OCI-M1 (cell line): ENCODE measurements at places on chromosomes 1 and 21.

- no peak for DNase-seq
These were observed 28.3 kb downstream of the ARID1A start for GRCh38 chr1:26724118-26724517.

DNA sequence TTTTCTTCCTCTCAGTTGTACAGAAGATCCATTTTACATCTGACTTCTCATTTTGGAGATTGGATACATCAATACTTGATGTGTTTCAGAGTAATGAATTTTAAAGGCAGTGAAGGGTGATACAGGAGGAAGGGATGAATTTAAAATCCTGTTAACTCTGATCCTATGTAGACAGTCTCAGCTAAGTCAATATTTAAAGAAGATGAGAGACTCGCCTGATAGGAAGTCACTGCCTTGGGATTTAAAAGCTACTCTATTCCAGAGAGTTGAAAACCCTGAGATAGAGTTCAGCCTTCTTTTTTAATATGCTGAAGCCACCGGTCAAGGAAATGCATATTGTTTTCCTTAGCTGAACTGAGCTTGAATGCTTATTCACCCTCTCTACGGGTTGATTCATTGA lies 42.7 kb downstream of the HUNK start:
- DNase-seq = no peak

- no peak for DNase-seq
These were observed 113.1 kb downstream of the RHOU start for GRCh38 chr1:228848406-228848805.

- no peak for DNase-seq
These were observed 51.7 kb downstream of the SLC37A1 start for GRCh38 chr21:42565206-42565810.

DNA sequence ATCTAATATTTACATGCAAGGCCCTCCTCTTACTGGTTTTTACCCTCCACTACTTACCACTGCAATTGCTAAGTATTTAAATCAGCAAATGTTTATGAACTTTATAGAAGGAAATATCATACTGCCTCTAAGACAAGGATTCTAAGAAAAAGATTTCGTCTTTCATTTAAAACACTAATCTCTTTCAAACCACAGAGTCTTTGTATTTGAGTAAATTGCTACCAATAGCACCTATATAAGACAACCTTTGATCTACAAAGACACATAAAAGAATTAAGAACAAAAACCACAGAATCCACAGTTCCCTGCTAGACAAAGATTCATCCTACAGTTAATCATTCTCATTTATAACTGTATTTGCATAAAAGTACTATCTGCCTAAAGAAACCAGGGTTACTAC lies 37.6 kb downstream of the RNF115 start:
- DNase-seq = no peak

- DNase-seq = peak; percentile 11
These were observed 5.1 kb downstream of the TLCD4 start for GRCh38 chr1:95122151-95122697.

GRCh38 chr1:107877092-107877491 lies 87.9 kb downstream of the VAV3 start:
- peak; percentile 32 for DNase-seq

DNA sequence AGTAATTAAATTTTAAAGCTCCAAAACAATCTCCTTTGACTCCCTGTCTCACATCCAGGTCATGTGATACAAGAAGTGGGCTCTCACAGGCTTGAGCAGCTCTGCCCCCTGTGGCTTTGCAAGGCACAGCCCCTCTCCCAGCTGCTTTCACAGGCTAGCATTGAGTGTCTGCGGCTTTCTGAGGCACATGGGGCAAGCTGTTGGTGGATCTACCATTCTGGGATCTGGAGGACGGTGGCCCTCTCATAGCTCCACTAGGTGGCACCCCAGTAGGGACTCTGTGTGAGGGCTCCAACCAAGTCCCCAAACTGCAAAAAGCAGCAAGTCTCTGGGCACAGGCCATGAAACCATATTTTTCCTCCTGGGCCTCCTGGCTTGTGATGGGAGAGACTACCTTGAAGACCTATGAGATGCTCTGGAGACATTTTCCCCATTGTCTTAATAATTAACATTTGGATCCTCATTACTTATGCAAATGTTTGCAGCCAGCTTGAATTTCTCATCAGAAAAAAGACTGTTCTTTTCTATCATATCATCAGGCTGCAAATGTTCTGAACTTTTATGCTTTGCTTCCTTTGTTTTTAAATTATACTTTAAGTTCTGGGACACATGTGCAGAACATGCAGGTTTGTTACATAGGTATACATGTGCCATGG lies 554.1 kb upstream of the OLFM3 start:
- peak; percentile 51 for DNase-seq

- no peak for DNase-seq
These were observed 5.5 kb upstream of the ACTRT2 start for GRCh38 chr1:3015744-3016143.

DNA sequence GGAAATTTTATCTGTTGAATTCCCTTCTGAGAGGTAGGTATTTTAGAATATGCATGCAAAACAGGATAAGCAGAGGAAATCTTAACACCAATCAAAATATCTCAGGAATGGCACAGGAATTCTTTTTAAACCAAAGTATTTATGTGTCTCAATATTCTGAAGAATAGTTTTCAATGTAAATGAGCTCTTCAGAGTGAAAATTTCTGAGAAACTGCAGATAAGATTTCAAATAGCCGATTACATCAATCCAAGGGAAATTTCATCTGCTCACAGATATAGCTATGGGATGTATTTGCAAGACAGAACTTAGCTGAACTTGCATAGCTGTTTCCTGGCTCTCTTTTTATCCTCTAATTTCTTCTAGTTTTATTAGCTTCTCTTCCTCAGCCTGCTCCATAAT lies 209.5 kb downstream of the GRIK1 start:
- no peak for DNase-seq

GRCh38 chr1:92184632-92185031 lies 33.1 kb upstream of the C1orf146 start:
- no peak for DNase-seq

- no peak for DNase-seq
These were observed 186.1 kb downstream of the TRABD2B start for GRCh38 chr1:47810964-47811682.

DNA sequence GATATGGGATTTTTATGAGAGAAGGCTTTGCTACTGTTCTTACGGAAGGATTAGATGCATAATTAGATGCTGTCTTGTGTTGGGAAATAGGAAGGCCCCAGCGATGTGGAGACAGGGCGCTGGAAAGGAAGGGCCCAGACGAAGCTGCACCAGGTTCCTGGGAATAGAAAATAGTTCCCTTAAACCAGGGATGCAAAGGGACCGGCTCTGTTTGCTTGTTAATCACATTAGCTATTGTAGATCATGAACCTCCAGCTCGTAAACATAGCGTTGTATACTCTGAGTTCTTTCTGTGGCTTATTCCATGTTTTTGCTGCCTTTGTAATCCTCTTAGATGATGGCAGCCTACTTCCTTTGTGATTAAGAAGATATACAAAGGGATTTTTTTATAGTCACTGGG lies 79.8 kb upstream of the COX20 start:
- no peak for DNase-seq

DNA sequence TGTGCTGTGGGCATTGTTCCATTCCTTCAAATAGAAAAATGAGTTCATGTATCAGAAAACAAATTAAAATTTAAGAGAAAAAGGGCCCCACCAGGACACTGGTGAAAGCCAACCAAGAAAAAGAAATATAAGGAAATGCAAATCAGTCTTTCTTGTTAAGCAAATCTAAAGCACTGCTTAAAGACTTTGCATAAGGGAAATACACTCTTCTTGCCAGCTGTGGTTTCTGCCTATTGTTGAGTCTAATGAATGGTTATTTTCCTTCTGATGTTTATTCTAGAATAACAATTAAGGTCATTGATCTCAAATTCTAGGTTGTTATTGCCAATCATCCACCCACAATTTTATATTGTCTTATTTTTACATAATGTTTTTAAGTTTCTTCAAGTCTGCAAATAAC lies 158.6 kb upstream of the SNX7 start:
- no peak for DNase-seq

GRCh38 chr1:198734323-198735008 lies 95.6 kb downstream of the PTPRC start:
- DNase-seq = no peak

- DNase-seq = no peak
These were observed 23.9 kb upstream of the KCNE1 start for GRCh38 chr21:34535886-34536285.

DNA sequence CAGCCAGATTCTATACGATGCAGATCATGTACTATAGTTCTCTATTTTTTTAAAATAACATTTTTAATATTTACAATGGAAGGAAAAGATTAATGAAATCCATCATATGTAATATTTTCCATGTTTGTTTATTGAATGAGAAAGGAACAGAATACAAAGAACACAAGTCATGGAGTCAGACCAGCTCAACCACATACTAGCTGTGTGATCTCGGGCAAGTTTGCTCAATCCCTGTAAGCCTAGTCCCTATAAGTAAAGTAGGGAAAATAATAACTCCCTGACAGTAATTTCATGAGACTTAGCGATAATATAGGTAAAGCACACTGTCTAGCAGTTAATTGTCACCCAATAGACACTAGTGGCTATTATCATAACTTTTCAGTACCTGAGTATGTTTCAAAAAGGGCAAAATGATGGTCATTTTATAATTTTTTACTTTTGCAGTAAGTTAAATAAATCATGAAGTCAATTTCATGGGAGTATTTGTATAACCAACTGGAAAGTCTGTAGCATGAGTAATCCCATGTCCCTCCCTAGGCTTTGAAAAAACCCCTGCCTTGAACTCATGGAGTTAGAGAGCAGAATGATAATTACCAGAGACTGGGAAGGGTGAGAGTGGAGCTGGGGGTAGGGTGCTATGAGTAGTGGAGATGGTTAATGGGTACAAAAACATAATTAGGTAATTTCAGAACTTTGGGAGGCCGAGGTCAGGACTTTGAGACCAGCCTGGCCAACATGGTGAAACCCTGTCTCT lies 37.0 kb upstream of the EPS15 start:
- no peak for DNase-seq

- peak; percentile 79 for DNase-seq
These were observed 21.3 kb downstream of the GPSM2 start for GRCh38 chr1:108897865-108898720.

DNA sequence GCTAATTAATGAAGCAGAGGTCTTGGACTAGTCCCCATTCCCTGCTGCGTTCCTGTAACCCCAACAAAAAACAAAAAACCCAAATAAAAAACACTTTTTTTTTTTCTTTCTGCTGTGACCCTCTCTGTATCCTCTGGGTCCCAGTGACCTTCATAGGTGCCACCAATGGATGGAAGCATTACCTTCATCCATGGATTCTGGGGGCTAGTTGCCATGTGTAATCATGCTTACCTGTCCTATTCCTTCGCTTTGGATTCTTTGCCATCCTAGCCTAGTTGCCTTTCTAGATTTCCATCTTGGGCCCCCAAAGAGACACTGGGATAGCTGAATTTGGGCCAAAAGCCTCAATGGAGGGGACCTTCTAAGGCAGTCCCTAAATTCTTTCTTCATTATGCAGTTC lies 1208.7 kb downstream of the BRINP3 start:
- peak; percentile 64 for DNase-seq

GRCh38 chr1:150692720-150693119 lies 4.2 kb downstream of the GOLPH3L start:
- DNase-seq = no peak

DNA sequence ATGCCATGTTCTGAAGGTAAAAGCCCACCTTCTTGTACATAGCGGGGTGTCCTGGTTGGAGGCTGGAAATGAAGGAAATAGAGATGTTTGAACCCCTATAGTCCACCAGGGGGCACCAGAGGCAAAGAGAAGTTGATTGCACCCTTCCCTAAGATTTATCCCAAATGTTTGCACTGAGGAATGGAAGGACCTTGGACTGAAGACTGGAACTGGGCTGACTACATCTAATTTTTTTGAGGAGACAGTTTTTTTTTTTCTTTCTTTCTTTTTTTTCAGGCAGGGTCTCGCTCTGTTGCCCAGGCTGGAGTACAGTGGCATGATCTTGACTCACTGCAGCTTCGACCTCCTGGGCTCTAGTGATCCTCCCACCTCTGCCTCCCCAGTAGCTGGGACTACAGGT lies 55.3 kb upstream of the EIF4G3 start:
- peak; percentile 51 for DNase-seq

DNA sequence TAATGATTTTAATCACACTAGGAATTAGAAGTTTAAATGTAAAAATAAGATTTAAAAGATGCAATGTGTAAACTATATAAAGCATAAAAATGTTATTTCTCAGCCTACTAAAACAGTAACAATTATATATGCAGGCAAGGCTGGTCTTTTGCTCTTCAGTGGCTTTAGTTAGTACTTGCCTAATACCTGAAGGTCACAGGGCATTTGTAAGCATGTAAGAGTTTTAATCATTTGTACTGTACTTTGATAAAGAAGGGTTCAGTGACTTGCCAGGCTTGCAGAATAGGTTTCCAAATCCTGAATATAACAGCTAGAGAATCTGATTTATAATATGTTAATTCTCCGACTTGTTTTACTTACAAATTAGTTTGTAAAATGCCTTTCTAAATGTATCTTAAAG lies 256.5 kb downstream of the GPR52 start:
- DNase-seq = no peak

DNA sequence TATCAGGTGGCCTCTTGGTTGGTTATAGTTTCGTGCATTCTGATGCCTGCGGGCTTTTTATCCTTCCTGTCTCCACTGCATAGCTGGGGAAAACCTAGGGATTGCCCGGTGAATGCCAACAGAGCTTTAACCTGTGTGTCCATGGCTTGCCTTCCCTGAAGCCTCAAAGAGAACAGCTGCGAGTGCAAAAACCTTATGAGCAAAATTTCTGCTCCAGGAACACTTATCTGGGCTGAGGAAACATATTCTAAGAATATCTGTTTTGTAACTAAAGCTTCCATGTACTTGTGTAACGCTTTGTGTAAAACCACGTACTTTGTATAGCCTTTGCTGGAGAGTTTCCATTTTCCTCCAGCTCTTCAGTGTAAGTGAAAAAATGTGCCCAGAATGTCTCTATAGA lies 7.2 kb downstream of the CNST start:
- DNase-seq = peak; percentile 65

- DNase-seq = peak; percentile 76
These were observed 39.2 kb downstream of the CDK18 start for GRCh38 chr1:205543351-205544301.

- DNase-seq = no peak
These were observed 86.9 kb downstream of the GRIK3 start for GRCh38 chr1:36947384-36947783.

DNA sequence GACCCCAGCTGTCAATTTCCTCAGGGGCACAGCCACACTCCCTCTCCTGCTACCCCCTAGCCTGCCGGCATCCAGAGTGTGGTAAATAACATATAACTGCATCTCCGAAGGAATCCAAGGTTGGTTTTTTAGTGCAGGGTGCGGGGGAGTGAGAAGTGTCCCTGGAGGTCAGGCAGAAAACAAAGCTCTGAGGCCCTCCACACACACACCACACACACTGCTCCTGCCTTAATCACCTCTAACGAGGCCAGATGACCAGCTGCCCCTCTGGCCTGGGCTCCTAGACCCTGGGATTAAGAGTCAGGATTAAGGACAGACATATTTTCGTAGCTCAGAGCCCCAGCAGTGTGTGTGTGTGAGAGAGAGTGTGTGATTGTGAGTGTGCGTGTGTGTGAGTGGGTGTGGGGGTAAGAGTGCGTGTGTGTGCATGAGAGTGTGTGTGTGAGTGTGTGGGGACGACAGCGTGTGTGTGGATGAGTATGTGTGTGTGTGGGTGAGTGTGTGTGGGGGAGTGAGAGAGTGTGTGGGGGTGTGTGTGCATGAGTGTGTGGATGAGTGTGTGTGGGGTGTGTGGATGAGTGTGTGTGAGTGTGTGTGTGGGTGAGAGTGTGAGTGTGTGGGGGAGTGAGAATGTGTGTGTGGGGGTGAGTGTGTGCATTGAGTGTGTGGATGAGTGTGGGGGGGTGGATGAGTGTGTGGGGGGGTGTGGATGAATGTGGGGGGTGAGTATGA lies 14.6 kb downstream of the SDC3 start:
- DNase-seq = no peak
